ENCODE measurements at places on chromosomes 2 and 18. TPM values are rescaled to one million over a fixed set of nuclear protein-coding genes. Genes with fewer than 3 reads are reported as not detected.

GRCh38 chr2:74690571-74690970 lies 36.5 kb downstream of the SEMA4F start:
- DNase-seq, result no peak

- no peak for DNase-seq
Measured at GRCh38 chr2:48693645-48694044, 61.9 kb downstream of the LHCGR start.

GRCh38 chr18:54254265-54254758 lies 15.0 kb upstream of the POLI start:
- DNase-seq, result peak; percentile 66

DNA sequence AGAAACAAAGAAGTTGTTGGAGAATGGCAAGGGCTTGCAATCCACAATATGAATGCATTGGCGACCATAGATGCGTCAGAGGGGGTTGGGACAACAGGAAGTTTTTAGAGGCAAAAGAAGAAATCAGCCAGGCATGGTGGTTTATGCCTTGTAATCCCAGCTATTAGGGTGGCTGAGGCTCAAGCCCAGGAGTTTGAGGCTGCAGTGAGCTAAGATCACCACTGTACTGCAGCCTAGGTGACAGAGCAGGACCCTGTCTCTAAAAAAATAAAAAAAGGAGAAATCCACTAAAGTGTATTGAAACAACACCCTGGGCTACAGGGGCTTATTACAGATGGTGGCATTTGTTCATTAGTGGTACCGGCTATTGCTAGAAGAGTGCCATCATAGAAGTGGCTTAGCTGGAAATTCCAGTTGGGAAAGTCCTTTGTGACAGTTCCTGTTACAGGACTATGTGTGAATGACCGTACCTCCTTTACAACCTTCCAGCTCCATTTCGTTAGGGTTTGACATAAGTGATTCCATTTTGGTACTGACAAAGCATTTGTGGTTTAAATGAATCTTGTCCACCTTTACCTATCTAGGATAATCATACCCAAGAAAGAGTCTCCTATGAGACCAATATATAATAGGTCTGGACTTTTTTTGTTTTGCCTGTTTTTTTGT lies 10.7 kb upstream of the WDSUB1 start:
- no peak for DNase-seq

DNA sequence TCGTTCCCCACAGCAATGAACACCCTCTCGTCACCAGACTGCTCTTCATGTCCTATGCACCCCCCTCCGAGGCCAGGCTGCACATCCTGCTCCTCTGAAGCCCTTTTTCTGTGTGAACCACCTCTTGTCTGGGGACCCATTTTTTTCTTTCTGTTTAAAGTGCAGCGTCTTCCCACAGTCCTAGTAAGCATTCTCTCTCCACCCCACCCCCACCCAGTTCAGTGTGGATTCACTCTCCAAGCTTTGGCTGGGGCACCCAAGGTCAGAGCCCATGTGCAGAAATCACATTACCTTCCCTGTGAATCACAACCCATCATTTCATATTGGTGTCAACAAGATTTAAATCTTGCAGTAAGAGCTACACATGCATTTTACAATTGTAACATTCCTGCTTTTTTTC lies 26.4 kb upstream of the PKDCC start:
- no peak for DNase-seq

DNA sequence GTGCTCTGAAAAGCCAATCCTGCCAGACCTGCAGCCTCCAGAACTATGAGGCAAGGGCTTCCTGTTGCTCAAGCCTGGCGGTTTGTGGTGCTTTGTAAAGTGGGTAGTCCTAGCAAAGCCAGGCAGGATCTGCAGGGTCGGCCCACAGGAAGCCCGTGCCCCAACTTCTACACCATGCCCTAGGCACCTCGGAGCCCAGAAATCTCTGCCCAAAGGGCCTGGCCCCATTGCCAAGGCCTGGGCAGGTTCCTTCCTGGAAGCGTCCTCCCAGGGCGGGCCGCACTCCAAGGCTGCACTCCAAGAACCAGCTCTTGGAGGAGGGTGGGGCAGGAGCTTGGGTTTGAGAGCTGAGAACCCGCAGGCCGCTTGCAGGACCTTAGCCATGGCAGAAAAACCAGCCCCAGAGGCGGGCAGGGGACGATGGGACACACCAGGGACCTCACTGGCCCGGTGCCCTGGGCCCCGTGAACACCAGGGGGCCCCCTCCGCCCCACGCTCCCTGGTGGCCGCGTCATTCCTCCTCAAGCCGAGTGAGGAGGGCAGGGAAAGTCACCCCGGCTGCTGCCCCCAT lies 37.2 kb upstream of the ID2 start:
- no peak for DNase-seq

DNA sequence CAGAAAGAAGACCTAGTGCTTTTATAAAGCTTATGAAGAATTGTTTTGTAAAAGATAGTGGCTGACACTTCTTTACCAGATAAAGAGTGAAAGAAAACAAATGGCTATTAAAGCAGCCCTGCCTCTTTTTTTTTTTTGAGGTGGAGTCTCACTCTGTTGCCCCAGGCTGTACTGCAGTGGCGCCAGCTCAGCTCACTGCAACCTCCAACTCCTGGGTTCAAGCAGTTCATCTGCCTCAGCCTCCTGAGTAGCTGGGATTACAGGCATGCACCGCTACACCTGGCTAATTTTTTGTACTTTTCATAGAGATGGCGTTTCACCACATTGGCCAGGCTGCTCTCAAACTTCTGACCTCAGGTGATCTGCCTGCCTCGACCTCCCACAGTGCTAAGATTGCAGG lies 12.9 kb downstream of the ARPC2 start:
- no peak for DNase-seq

DNA sequence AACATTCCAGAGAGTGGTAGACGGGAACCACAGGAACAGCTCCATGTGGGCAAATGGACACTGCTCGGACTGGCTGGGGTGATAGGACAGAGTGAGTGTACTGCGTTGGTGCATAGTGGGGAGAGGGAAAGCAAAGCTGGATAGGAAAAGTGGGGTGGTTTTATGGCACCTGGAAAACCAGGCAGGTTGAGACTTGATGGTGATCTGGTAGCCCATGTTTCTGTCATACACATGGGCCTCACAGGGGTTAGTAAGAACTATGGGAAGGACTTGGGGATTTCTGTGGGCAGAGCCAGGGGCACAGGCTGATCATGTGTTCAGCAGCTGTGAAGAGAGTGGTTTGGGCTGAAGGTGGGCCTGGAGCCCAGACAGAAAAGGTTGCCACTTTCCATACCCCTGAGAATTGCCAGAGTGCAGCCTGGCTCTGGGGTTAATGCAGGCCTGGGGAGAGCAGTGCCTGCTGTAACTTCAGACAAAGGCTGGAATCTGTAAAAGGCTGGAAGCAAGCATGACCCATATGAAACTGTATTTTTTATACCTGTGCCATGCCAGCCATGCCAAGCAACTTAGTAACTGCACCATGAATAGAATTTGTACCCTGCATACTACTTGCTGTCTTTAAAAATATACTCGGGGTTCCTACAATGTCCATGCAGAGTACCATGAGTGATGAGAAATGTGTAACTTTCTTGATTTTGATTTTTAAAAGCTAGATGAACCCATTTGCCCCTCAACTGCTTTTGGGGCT lies 41.9 kb downstream of the RPIA start:
- DNase-seq, result no peak

DNA sequence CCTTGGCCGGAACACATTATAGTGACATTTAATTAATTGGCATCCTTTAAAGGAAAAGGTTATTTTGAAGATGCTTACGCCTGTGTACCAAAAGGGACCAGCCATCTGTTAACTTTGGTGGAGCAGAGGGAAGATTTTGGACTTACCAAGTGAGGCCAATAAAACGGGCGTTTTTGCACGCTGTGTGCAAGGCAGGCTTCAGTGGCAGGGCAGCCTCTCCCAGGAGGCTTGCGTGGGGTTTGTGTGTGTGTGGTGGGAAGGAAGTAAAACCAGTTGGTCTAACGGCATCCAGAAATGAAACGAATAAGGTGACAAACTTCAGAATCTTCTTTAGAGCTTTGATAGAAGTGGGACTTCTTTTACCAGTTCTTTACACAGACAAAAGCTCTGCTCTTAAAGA lies 191.7 kb downstream of the PRKCE start:
- DNase-seq, result no peak

GRCh38 chr2:179811042-179811441 lies 50.4 kb downstream of the ZNF385B start:
- no peak for DNase-seq

DNA sequence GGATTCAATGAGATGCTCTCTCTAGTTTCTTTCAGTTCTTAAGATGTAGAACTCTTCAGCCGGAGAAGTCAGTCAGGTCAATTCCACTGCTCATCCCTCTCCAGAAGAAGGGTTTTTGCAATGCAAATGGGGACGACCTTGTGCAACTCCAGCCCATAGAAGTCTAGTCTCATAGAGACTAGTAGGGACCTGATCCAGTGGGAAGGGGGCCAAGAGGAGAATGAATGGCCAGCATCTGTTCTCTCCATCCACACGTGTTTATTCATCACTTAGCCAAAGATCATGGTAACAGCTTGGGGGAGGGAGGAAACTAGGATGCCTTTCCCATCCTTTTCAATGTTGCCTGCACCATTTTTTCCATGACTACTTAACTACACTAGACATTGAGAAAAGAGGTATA lies 120.2 kb downstream of the LAMA3 start:
- no peak for DNase-seq

DNA sequence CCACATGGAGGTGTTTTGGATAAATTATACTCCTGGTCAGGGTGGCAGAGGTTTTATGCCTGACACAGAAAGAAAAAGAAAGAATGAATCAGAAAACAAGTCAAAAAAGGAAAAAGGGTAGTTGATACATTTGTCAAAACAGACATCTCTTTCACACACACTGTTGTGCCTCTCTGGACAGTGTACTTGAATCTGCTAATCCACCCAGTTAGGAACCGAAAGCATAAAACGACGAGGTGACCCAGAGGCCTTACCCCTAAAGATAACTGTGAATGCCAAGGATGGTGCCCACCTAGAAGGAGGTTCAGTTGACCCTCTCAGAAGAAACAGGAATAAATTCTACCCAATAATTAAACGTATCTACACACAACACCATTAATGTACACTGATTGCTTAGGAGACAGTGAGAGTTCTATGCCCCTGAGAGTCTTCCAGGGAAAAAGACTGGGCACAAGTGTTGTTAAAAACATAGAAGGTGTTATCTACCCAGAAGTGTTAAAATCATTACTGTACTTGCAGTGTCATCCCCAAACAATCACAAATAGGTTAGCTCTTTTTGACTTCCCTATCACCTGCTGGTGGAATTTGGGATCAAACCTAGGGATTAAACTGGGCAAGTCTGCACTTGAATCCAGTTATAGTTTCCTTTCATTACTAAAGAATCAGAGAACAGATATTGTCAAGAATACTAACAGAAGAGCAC lies 123.2 kb upstream of the DNAJC10 start:
- no peak for DNase-seq

GRCh38 chr2:226660124-226660523 lies 139.5 kb downstream of the IRS1 start:
- DNase-seq, result no peak

DNA sequence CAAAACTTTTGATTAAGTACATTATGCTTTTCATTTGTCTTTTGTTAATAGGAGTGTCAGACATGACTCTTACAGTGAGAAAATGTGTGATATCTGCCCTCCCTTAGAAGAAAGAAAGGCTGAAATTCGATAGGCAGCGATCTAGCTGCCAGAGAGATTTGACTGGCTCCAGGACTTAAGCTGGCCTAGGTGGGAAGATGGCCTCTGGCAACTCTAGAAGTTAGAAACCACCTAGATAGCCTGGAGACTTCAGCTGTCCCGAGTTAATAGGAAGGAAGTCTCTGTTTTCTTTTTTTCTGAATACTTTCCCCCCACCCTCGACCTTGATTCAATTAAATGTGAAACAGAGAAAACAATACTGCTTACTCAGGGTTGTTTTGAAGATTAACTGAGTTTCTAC lies 1194.7 kb upstream of the CRIM1 start:
- DNase-seq, result no peak

DNA sequence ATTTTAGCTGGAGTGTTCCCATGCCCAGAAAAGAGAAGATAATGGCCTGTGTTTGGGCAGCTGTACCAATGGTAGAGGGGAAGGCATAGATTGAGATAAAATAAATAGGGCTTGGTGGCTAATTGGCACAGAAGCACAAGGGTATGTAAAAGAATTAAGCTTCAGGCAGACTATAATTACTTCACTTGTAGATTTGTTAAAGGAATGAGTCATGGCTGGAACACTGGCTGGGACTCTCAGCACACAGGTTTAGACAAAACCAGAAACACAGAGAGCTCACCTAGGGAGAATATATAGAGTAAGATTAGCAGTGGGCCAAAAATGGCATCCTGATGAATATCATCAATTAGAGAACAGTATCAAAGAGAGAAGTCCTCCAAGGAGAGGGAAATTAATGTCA lies 198.3 kb upstream of the FIGN start:
- no peak for DNase-seq

The MAPRE3 gene
- total RNA-seq, result 20.0 TPM

The ITM2C gene
- 29.2 TPM for total RNA-seq

The GYPC gene
- total RNA-seq, result 50.8 TPM

The RIT2 gene
- not detected for total RNA-seq

The CERS6 gene
- total RNA-seq, result 35.7 TPM

The AGXT gene
- not detected for total RNA-seq

The KLHL14 gene
- 27.1 TPM for total RNA-seq
